A549 (cell line): ENCODE measurements at places on chromosomes 5 and 9. TPM values are rescaled to one million over a fixed set of nuclear protein-coding genes. Genes with fewer than 3 reads are reported as not detected.

GRCh38 chr5:149035372-149035790 lies 27.5 kb downstream of the SH3TC2 start:
- peak; percentile 79 for DNase-seq

DNA sequence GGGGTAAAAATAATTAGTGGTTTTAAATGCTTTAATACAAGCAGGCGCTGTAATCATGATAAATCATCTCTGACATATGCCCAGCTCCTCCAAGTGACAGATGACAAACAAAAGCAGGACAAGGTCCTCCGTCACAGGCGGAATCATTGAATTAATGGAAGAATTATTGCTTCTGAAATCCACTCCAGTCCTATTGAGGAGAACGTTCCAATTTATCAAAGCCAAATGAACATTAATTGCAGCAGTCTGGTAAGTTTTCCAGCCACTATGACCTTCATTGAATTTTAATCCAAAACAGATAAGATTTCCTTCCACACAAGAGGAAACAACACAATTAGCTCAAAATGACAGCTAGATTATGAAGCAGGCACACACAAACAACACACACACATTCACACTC lies 136.8 kb downstream of the ASTN2 start:
- DNase-seq: no peak

DNA sequence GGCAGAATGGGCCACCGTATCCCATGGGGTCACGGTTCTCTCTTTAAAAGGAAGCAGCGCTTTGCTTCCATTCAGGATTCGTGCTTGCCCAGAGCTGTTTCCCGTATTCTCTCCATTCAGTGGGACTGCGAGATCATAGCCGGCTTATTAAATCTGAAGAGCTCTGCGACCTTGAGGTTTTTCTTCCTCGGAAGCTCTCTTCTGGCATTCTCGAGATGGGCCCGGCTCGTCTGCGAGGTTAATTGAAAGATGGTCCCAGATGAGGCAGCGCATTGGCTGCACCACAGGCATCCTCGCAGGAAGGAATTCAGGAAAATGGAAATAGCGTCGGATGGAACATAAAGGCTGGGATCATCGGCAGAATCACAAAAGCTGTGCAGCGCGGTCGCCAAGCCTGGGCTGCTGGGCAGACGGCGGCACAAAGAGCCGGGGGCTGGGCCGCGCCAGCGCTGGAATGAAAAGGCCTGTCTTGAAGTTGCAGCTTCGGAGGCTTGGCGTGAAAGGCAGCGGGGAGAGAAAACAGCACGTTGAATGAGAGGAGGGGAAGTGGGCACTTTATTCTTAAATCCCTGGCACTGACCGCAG lies 236.2 kb downstream of the IRX2 start:
- no peak for DNase-seq

DNA sequence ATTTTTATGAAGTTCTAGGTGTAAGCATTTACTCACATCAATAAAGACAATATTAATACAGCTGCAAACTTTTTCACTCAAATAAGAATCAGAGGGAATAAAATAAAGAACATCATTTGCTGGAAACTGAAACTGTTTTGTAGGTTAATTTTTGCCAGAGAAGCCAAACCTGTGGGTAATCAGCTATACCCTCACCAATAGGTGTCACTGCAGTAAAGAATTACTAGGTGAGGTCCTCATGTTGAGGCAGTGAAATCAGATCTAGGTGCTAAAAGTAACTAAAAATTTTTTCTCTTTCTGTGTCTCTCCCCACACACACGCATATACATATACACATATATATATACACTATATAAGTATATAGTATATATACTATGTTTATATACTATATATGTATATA lies 1016.3 kb upstream of the SEMA6A start:
- DNase-seq: no peak

DNA sequence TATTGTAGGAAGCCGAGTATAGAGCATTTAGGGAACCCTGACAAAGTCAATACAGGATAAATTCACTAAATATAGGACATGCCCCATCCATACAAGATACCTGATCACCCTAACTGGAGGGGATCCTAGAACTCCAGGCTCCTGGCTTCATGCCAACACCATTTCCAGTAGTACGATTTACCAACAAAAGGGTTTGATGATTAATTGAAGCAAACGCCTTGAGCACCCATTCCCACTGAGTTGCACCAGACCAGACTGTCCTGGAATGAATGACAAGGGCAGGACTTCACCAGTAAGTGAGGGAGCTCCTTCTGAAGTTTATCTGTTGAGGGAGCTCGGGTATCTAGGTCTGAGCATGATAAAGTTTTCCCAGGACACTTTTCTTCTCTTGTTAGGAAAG lies 327.2 kb upstream of the MSX2 start:
- DNase-seq: no peak

- DNase-seq: peak; percentile 32
Measured at GRCh38 chr9:115349542-115349941, 231.6 kb upstream of the TNC start.

DNA sequence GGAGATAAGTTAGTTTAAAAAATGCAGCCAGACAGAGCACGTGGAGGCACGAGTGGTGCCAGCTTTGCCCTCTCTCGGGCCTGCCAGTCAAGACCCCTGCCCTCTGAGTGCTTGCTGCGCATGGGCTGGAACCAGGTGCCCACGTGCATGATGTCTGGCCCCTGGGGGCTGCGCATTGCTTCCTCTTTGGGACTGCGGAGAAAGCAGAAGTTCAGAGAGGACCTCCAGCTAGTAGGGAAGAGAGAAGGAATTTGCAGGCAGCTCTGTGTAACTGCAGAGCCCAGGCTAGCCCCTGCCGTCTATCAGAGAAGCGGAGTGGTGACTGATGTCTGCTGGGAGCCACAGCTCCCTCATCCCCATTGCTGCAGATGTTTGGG lies 9.7 kb upstream of the RNU6ATAC start:
- no peak for DNase-seq

GRCh38 chr9:122179690-122180074 lies 20.0 kb downstream of the MORN5 start:
- no peak for DNase-seq

FOXI1 gene
- not detected in 3 replicates for polyA plus RNA-seq

DNA sequence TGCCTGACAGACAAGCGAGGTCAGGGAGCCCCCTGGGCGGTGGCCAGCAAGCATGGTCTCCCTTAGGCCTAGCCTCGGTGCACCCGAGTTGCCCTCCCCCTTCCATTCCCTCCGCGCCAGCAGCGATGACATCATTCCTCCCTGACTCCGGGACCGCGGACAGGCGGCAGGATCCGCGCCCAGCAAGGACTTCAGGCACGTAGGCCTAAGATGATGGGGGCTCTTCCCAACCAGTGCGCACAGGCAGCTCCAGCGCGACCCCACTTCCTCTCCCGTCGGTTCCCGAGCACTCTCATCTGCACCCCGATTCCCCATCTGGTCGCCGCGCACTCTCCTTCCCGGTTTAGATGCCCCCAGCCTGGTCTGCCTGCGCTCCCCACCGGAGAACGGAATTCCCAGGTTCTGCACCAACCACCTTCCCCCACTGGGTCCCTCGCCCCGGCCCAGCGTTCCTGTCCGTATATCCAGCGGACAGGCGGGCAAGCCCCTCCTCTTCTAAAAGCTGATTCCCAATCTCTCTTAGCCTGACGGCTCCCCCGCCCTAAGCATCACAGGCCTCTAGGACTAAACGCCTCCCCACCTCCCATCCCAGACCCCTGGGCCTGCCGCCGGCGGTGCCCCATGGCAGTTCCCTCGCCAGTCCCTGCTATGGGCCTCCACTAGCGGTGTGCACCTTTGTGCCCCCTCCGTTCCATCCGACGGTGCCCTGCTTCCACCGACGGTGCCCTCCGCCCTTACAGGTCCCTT lies 931 bp downstream of the FAM219A start:
- DNase-seq: peak; percentile 69

- no peak for DNase-seq
Measured at GRCh38 chr9:10041726-10042229, 571.0 kb downstream of the PTPRD start.

- DNase-seq: no peak
Measured at GRCh38 chr9:115198001-115198400, 80.0 kb upstream of the TNC start.

PAEP gene
- polyA plus RNA-seq: not detected in 3 replicates

DNA sequence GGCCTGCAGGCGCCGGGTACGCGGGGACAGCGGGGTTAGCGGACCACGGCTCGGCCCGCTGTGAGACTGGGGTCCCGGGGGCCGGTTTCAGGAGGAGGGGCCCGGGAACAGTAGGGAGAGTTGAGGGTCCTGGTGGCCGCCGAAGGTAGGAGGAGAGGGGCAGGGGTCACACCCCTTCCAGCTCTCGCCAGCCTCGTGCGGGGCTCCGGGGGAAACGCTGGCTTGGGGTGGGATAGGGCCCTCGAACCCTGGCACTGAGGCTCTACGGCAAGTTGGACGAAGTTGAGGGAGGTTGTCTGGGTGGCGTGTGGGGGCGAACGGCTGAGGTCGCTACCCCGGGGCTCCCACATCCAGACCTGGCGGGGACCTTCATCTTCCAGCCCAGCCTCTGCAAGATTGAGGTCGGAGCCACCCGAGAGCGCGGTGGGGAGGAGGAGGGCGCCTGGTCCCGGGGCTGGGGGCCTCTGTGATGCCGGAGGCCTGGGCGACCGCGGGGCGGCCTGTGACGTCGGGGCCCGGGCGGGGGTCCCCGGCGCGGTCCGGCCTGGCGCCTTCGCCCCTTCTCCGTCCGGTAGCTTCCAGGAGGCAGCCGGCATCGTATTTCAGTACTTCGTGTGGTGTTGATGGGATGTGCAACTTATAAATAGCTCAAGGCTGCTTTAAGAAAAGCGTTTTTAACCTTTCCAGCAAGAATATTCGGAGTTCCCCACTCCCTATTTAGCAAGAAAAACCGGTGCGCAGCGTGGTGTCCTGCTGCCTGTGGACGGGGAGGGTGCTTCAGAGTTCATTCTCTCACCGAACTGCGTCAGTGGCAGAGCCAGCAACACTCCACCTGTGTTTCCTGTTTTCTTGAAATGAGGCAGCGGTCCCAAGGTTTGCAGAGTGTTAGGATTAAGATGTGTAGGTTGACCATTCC lies 902 bp downstream of the HABP4 start:
- DNase-seq: peak; percentile 26

- no peak for DNase-seq
Measured at GRCh38 chr9:132970324-132971062, 8.0 kb upstream of the GFI1B start.

DNA sequence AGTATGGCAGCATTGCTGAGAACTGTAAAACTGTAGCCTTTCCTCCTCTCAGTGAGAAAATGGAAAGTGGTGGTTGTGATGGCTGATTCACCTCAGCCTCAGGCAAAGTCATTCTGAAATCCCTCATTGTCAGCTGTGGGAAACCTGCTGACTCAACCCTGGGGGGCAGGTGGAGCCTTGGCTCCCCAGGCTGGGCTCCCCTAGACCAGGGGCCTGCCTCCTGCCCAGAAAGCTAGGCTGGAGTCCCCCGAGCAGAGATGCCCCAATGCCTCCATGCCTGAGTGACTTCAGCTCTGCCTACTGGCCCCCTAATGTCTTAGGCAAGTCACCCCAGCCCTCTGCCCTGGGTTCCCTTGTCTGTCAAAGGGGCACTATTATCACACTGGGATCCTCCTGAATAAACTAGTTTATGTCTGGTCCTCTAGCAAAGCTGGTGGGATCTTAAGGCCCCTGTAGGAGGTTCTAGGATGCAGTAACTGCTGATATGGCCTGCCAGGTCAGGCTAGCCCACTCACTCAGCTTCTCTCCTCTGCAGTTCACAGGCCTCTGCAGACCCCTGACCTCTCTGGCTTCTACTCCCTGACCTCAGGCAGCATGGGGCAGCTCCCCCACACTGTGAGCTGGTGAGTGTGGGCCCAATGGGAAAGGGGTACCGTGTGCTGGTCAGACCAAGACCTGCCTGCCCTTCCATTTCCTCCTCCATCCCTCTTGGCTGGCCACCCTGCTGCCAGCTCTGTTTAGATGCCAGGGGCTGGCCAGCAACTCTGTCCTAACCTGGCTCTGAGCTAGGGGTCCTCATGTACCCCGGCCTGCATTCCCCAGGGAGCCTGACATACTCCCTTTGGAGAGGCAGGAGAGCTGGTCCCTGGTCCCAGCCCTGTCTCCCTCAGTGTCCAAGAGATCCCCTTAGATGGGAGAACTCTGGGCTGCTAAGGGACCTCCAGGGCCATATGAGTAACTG lies 24.2 kb downstream of the TCF7 start:
- no peak for DNase-seq

ARL14EPL gene
- 0.05 to 0.12 TPM (median 0.12 TPM) in 3 replicates for polyA plus RNA-seq

- peak; percentile 19 for DNase-seq
Measured at GRCh38 chr9:103804077-103804735, 289.9 kb upstream of the SMC2 start.

SPACA9 gene
- polyA plus RNA-seq: 3.6 to 4.7 TPM (median 3.7 TPM) in 3 replicates

- no peak for DNase-seq
Measured at GRCh38 chr5:42745856-42746255, 10.8 kb upstream of the CCDC152 start.

GRCh38 chr5:39131210-39132127 lies 57.3 kb upstream of the RICTOR start:
- DNase-seq: no peak

BNC2 gene
- 6.2 to 7.6 TPM (median 6.2 TPM) in 3 replicates for polyA plus RNA-seq

DNA sequence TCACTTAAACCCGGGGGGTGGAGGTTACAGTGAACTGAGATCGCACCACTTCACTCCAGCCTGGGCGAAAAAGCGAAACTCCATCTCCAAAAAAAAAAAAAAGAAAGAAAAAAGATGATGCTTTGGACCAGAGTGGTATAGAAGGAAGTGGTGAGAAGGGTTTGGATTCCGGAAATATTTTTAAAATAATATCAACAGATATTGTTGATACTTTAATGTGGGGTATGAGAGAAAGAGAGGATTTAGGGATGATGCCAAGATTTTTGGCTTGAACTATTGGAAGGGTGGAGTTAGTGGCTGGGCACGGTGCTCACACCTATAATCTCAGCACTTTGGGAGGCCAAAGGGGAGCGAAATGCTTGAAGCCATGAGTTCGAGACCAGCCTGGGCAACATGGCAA lies 49.6 kb upstream of the PLIN2 start:
- no peak for DNase-seq

DNA sequence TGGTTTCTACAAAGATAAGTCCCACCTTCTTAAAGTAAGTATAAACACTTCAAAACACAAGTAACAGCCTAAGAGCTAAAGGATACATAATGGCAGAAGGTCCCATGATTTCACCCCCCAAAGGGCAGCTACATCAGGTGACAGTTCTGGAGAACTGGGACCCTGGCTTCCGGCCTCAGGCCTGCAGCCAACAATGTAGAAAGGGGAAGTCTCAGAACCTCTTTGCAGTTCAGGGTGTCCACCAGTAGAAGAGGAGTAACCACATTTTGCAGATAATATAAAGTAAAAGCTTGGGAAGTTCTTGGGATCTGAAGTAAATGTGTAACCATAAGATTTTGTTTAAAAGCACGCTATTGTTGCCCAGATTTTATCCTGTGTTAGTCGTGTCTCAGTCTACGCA lies 267.4 kb upstream of the VLDLR start:
- DNase-seq: no peak

CFAP157 gene
- polyA plus RNA-seq: 0.04 TPM in 1 of 3 replicates, not detected in the others

GRCh38 chr5:134603059-134603458 lies 29.6 kb downstream of the SAR1B start:
- no peak for DNase-seq
